CD8-positive, alpha-beta memory T cell (primary cell): ENCODE measurements at places on chromosomes 11 and 22.

GRCh38 chr11:94787801-94788200 is 19.6 kb downstream of the AMOTL1 start:
- DNase-seq: no peak

- DNase-seq: no peak
Measured at GRCh38 chr11:62048100-62048499, 75.7 kb upstream of the INCENP start.

- DNase-seq: no peak
Measured at GRCh38 chr11:33934450-33934849, 42.6 kb upstream of the LMO2 start.

- DNase-seq: peak; percentile 23
Measured at GRCh38 chr11:122746050-122746478, 90.5 kb downstream of the UBASH3B start.

DNA sequence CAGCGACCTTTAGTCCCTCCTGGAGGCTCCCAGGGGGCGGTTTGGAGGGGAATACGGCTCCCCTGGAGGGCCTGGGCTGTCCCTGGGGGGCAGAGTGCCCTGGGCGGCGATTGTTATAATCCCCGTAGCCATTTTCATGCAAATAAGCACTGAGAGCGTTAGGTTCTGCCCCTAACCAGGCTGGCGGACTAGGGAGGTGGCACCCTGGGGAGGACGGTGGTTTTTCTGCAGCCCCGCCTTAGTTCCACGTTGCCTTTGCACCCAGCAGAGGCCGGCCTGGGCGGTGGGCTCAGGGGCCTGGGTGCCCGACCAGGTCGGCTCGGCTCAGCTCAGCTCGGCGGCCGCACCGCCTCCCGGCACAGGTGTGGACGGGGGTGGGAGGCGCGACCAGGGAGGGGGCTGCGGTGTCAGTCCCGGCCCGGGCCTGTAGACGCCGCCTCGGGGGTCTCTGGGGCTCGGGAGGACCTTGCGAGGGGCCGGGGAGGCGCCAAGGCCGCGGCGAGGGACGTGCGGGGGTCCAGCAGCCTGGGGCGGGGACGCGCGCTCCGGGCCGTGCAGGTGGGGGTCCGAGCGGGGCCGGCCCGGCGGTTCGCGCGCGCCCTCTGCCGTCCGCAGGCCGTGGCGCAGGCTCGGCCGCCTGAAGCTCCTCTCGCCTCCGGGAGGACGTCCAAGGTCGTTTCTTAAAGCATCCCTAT is 2.3 kb upstream of the DUSP8 start:
- peak; percentile 78 for DNase-seq

GRCh38 chr11:57641011-57641807 is 8.5 kb downstream of the YPEL4 start:
- DNase-seq: no peak

GRCh38 chr11:33259869-33260268 is 2.7 kb downstream of the HIPK3 start:
- DNase-seq: no peak

DNA sequence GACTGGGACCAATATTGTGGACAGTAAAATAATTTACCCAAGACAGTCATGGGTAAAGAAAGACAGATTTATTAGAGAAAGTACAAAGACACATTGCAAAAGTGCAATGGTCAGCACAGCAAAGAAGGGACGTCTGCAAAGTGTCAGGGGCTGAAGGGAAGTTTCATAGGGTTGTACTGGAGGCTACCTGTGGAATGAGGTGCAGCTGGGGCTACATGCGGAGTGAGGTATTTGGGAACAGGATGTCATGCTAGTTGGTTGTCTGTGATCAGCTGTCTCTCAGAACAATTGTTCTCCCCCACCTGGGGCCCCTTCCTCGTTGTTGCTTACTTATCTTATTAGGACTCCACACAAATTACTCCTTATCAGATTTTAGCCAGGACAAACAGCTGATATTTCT is 11.4 kb upstream of the APOL3 start:
- no peak for DNase-seq

DNA sequence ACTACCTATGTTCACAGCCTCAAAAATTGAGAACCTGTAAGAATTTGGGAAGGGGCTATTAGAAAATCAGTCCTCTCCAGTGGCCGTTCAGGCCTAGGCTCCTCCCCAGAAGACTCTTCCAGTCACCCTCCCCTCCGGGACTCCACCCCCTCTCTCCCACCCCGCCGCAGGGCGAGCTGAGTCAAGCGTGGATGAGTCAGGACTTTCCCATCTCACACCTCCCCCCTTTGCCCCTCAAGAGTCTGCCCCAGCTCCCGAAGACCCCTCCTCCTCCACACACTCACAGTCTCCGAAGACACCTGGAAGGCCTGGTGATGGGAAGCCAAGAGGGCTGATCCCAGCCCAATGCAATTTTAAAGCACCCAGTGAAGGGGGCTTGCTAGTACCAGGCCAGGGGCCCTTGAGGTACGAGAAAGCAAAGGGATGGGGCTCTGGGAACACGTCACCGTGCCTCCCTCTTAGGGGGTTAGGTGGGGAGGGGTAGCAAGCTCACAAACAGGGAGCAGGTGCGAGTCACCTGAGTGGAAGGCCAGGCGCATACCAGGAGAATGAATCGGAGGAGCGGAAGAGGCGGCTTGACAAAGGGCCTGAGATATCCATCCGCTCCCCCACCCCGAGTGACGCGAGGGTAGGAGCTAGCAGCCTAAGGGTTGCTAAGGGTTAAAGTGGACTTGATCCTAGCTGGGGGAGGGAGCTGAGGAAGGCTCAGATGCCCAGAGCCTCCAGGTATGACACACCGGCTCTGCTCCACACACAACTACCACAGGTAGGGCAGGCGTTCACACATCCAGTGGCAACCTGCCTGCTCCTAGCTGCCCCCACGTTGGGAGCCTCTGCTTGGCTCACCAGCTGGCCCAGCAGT is 13.6 kb downstream of the BCL9L start:
- DNase-seq: peak; percentile 49

DNA sequence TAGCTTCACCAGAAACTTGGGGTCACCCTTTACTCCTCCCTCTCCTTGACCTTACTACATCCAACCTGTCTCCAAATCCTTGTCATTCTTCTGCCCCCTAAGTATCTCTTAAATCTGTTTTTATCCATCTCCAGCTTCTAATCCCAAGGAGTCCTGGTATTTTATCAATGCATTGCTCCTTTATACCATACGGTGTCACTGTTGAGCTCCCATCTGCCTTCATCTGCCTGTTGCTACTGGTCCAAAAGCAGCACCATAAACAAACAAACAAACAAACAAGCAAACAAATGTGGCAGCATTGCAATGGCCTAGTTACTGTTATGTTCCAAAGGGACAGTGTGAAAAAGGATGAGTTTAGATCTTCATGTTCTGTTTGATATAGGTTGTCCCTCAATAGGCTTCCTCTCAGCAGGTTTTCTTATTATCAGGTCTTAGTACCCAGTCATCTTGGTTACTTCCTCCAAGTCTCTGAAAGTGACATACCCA is 34.2 kb downstream of the DNHD1 start:
- DNase-seq: no peak

DNA sequence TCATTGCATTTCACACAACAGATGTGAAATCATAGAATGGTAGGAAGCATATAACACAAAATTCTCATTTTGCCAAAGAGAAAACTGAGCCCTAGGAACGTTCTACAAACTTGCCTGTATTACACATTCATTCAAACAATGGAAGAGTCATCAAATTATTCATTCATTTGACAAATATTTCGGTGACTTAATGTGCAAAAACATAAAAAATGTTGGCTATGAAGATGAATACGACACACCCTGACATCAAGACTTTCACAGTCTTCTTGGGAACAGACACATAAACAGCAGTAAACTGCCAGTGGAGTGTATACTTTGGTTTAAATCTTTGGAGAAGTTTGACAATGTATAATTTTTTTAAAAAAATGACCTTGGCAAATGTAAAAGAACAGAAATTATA is 20.4 kb upstream of the C11orf87 start:
- no peak for DNase-seq

- no peak for DNase-seq
Measured at GRCh38 chr22:35332278-35332677, 32.6 kb downstream of the TOM1 start.

DNA sequence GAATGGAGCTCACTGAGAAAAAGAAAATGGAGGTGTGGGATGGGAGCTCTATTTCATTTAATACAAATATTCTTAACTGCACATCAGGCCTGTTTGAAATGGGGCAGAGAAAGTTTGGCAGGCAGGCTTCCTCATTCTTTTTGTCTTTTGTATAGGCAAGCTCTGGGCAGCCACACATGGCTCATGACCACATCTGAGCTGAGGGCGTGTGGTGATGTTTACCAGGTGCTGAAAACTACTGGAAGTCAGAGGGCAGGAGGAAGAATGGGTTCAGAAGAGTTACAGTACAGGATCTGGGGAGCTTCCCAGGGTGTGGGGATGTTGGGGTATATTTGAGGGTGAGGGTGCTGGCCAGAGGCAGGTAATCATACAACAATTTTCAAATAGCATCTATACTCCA is 66.3 kb upstream of the NAV2 start:
- DNase-seq: no peak

DNA sequence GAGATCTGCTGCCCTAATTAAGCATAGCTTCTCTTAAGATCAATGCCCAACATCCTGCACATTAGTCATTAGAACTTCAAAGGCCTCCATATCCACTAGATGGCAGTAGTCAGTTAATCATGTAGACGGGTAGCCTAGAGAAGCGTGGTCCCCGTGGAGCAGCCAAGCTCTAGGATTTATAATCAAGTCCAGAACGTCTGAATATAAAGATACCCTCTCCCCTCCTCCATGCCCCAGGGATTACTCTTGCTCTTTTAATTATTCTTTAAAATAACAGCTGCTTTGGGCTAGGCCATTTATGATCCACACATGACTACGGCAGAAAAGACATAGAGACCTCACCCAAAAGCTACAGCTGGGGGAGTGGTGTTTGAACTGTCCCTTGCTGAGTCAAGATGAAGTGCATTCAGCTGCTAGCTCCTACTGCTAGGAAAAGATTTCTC is 327.6 kb upstream of the PLET1 start:
- DNase-seq: peak; percentile 48

GRCh38 chr11:121723246-121723741 is 270.5 kb upstream of the SORL1-AS1 start:
- no peak for DNase-seq

- DNase-seq: no peak
Measured at GRCh38 chr11:13495929-13496328, at the start of gene PTH. TSS of gene PTH (minus strand) at chr11:13495997. CDS start at chr11:13492855, 3,142 bp downstream.

DNA sequence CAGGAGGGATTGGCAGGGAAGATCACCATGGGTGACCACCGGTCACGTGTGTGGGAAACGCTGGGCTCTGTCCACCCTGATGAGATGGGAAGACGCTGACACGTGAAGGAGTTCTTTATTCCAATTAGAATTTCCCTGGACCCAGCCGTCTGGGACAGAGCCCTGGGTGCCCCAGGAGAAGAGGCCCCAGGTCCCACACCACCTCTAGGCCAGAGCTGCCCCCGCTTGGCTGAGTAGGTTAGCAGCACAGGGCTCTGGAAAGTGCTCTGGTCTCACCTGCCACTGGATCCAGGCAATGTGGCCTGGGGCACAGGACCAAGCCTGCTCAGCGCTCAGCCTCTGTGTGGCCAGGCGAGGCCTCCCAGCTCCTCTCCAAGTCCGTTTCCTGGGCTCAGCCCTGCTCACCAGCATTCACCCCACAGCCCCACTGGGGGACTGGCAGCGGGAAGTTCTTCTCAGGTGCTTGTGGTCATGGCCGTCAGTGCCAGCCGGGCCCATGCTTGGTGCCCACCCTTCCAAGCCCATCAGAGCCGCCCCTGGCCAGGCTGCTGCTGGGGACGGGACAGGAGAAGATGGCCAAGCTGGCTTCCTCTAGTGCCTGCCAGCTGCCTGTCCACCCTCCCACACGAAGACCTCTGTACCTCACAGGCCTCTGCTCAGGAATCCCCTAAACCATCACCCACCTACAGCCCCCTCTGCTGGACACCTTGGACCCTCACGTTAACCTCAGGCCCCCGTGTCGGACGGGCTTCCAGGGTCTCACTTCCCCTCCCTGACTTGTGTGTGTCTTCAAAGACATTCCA is 62.5 kb upstream of the FGF3 start:
- DNase-seq: no peak

GRCh38 chr11:4416816-4417215 is 23.3 kb upstream of the TRIM21 start:
- no peak for DNase-seq

DNA sequence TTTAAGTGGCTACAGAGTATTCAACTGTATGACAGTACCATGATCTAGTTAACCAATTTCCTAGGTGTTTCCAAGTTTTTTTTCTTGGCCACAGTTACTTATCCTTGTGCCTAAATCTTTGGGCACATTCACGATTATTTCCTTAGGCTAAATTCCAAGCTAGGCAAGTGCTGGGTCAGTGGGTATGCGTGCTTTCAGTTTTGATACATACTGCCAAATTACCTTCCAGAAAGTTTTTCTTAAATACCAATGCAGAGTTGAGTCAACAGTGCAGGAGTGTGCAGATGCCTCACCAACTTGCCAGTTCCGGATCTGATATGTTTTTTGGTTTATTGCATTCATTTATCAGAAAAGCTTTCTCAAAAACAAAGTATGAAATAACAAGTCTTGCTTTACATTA is 67.9 kb upstream of the OR4B1 start:
- DNase-seq: no peak

DNA sequence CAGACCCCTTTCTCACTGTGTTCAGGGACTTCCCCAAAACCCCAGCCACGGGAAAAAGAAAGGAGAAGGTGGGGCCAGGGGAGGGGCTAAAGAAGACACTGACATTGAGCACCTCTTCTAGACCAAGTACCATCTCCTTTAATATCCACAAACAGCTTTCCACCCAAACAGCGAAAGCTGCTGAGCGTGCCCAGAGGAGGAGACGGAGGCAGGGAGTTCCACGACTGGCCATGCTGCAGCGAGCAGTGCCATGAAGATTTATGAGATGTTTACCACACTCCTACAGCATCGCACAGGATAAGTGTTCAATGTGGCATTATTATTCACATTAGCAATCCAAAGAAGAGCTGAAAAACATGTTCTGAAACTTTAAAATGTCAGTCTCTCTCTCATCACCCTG is 127.4 kb downstream of the LARGE1 start:
- DNase-seq: no peak

DNA sequence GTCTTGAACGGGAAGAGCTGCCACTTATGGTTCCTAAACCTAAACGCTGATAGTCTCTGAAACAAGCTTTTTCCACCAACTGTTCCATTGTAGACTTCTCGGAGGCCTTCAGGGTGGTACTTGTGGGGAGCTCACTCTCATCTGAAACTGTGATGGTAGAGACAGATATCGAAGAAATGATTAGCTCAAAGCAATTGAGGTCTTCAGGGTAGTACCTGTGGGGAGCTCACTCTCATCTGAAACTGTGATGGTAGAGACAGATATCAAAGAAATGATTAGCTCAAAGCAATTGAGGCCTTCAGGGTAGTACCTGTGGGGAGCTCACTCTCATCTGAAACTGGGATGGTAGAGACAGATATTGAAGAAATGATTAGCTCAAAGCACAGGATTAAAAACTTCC is 175.7 kb downstream of the SWAP70 start:
- no peak for DNase-seq

- DNase-seq: no peak
Measured at GRCh38 chr11:5564259-5565019, 16.1 kb upstream of the OR52H1 start.

GRCh38 chr11:83073258-83073657 is 1.6 kb upstream of the RAB30 start:
- no peak for DNase-seq
